ENCODE measurements at places on chromosomes 5 and 9.

- DNase-seq, result no peak
These were observed 63.5 kb upstream of the CCL21 start for GRCh38 chr9:34773306-34773910.

GRCh38 chr9:73537561-73537960, 385.9 kb downstream of the ANXA1 start:
- DNase-seq, result no peak

DNA sequence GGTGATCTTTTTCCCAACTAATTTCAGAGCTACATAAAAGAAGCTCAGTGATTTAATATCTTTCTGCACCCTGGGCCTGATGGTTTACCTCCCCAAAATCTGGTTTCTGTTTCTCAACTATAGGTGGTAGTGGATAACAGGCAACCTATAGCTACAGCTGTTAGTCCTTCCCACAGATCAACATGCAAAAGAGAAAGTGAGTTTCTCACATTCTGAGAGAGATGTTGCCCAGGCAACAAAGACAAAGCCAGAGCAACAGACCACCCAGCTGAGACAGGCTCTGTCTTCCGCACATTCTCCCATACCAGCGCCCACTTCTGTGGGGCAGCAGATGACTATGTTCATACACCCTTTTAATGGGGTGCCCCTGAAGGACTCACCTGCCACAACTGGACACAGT, 40.7 kb upstream of the PPP2R2B start:
- DNase-seq, result no peak

DNA sequence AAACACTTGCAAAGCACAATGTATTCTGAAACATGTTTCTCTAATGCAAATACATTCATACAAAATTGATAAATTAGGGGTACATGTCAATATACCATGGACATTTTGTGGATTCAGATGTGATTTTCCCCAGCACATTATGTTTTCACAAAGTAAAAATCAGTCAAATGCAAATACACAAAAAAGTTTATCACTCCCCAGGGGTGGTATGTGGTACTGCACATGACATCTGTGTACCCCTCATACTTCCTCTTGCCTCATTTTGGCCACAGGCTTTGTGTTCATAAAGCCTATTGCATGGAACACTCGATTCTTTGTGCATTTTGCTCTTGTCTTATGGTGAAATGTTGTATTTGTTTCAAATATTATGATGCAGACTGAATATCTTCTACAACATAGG, 116.8 kb upstream of the PDE4D start:
- no peak for DNase-seq

GRCh38 chr5:157130925-157131324, 11.7 kb downstream of the MED7 start:
- DNase-seq, result no peak

DNA sequence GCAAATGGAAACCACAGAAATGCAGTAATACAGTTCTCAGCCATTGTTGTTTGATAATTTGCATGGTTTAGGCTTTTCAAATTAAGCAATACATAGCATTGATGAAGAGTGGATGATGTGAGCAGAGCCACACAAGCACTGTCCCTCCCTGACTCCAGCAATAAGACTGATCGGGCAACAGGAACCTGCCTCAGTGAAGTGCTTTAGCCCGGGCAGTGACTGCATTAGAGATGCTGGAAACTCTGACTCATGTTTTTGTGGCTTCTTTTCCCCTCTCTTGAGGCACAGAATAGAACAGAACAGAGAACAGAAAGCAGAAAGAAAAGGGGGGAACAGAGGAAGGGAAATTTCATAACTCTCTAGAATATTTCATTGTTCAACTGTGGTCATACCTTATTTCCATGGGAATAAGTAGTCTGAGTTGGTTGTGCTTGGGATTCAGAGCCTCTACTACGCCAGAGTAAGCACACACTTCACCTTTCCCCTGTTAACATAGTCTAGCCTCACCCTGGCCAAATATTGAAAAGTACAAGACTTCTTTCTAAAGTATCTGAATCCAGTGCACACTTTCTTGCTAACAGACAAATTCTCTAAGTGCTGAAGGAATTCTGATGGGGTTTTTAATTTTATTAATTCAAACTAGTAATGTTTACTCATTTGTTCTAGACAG, 164.8 kb upstream of the VCAN start:
- DNase-seq, result no peak

DNA sequence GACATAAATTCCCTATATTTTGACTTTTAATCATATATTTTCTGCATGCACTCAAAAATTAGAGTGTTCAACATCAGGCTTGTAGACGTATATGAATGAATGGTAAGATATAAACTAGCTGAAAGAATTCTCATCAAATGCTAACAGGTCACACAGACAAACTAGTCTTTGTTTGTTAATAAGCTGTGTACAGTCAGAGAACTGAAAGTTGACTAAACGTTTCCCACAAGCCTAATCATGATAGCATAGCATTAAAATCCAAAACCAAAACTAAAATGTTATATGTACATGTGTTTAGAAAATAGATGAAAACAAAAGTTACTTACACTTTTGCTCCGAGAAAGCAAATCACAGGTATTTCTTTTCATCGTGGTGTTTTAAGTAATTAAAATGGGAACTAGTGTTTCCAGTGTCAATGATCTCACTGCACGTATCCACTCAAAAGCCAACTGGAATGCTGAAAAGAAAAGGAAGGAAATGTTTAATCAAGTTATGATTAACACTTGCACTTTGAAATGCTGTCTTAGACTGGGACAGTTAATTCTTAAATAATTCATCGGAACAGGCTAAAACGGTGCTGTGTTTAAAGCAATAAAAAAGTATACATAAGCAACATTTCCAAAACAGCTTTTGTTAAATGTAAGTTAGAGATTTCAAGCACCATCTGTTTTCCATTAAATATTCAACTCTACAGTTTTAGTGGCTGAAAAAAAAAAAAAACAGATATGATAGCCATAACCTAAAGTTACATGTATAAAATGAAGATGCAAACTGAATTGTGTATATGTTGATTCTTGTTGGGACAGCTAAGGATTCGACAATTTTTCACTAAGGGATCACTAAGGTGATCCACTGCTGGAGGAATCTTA, 291.9 kb upstream of the PDE4D start:
- DNase-seq, result no peak

- DNase-seq, result no peak
These were observed 24.5 kb downstream of the MRPS30 start for GRCh38 chr5:44833249-44833648.

DNA sequence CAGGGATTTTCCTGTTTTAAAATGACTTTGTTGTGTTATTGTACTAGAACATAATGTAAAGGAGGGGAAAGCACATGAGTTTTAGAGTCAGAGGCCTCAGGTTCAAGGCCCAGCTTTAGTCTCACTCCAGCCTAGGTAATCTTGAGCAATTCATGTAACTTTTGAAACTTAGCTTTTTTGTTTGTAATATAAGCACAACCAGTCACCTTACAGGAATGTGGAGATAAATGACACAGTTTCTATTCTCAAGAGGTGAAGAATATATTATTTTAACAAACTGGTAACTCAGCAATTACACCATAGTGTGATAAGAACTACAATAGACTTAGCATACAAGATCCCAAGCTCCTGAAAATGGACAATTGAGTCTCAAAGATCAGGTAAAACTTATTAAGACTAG, 51.2 kb downstream of the ADAMTS19 start:
- DNase-seq, result no peak

- no peak for DNase-seq
These were observed 55.2 kb downstream of the EXD3 start for GRCh38 chr9:137367506-137368430.

GRCh38 chr9:34169125-34169524, 9.7 kb upstream of the UBAP1 start:
- no peak for DNase-seq
